ENCODE measurements at places on chromosomes 11 and 22.

GRCh38 chr11:81286550-81286949 lies 1447.1 kb downstream of the FAM181B start:
- DNase-seq = no peak

GRCh38 chr11:35304386-35304775 lies 115.0 kb downstream of the SLC1A2 start:
- peak; percentile 74 for DNase-seq

DNA sequence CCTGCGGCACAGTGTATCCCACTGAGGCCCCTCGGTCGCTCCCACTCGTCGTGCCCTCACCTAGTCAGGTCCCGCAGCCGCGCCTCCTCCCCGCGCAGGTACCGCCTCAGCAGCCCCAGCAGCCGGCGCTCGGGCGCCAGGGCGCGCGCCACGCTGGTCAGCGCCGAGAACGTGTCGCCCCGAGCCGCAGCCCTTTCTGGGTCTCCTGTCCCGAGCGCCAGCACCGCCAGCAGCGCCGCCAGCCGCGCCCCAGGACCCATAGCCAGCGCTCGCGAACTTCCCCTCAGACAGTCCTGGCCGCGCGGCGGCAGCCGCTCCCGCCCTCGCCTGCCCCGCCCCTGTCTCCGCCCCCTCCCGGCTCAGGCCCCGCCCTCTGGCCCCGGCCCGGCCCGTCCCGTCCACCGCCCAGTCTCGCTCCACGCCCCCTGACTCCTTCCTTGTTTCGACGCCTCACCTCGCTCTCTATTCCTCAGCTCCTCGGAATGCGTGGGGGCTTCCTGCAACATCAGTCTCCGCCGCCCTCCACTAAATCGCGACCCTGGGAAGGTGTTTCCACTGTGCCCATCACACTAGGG lies at the start of gene P4HA3:
P4HA3 (minus strand) TSS at position 289 of the 575 bp plus-strand sequence; CDS start at position 260, 29 bp downstream.
- peak; percentile 58 for DNase-seq

GRCh38 chr22:38180841-38181452 lies 683 bp downstream of the PLA2G6 start:
- no peak for DNase-seq

GRCh38 chr11:116718955-116719501 lies 53.8 kb downstream of the BUD13 start:
- DNase-seq = no peak
